ENCODE measurements at places on chromosomes 6 and 20.

- H3K36me3 ChIP-seq, result peaks cover 17% of the 10 kb centered on the region
- peaks cover 28% of the 10 kb centered on the region for H3K4me1 ChIP-seq
- peak overlapping the region; percentile 63 for H3K4me3 ChIP-seq
- H3K27me3 ChIP-seq, result no peaks in the 10 kb centered on the region
Measured at GRCh38 chr20:3042625-3043024, 797 bp upstream of the GNRH2 start.

GRCh38 chr6:56734335-56734734 lies 91.6 kb upstream of the DST start:
- no peak overlapping the region for H3K4me3 ChIP-seq
- no peaks in the 10 kb centered on the region for H3K36me3 ChIP-seq
- no peak overlapping the region for H3K27ac ChIP-seq
- DNase-seq, result no peak

- peaks cover 26% of the 10 kb centered on the region for H3K4me1 ChIP-seq
- H3K36me3 ChIP-seq, result no peaks in the 10 kb centered on the region
- H3K27me3 ChIP-seq, result no peaks in the 10 kb centered on the region
- H3K4me3 ChIP-seq, result no peak overlapping the region
Measured at GRCh38 chr6:25902071-25902470, 28.0 kb upstream of the SLC17A3 start.

GRCh38 chr6:17962436-17963031 lies 24.9 kb downstream of the KIF13A start:
- no peak overlapping the region for H3K27ac ChIP-seq
- no peak overlapping the region for H3K4me3 ChIP-seq
- no peak for DNase-seq
- H3K36me3 ChIP-seq, result no peaks in the 10 kb centered on the region

DNA sequence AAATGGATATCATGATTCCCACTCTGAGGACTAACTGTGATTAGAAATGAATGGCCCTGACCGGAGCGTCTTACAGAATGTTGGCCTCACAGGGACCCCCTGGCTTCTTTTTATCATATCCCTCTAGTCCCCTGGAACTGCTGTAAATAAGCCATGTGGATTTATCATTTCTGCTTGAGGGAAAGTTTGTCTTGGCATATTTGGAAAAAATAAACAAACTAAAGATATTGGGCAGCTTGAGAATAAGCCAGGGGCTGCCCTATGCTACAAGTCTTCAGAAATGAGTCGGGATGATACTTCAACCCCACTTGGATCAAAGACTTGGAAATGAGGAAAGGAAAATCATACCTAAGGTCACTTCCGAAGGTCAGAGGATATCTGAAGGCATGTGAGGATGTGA lies 179.1 kb downstream of the THBS2 start:
- no peaks in the 10 kb centered on the region for H3K36me3 ChIP-seq
- no peak overlapping the region for H3K4me3 ChIP-seq
- H3K27ac ChIP-seq, result no peak overlapping the region
- no peak for DNase-seq
- peaks cover 34% of the 10 kb centered on the region for H3K27me3 ChIP-seq

DNA sequence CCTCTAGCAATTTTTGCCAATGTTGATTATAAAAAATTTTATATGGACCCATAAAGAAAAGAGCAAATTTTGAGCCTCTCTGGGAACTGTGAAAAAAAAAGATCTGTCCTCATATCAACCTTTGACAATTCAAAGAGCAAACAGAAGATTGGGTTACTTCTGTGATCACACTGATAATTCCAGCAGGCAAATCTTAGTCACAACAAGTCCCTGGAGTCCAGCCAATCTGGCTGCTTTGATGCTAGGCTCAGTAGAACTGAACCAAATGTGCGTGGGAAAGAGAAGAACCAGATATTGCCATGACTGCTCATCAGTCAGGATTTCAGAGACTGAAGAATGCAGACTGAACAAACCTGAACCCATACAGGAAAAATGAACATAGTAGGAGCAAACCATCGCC lies 438.4 kb upstream of the FLRT3 start:
- no peaks in the 10 kb centered on the region for H3K27me3 ChIP-seq
- no peaks in the 10 kb centered on the region for H3K36me3 ChIP-seq
- DNase-seq, result no peak
- no peak overlapping the region for H3K4me3 ChIP-seq
- H3K27ac ChIP-seq, result no peak overlapping the region

DNA sequence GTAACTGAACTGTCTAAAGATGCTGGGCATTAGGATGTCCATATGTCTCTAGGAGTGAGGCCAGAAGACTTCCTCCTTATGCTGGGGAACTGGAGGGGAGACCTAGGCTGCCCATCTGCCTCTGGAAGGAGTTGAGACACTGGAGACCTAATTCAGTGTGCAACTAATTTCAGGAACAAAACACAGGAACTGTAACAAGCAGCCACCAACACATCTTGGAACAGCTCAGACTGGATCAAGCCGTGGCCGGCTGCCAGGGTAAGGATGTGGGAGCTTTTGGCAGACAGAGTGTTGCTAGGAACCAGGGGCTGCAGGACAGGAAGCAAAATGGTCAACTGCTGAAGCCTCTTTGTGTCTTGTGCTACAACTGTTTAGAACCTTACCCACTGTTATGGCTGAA lies 16.4 kb upstream of the MAS1 start:
- H3K27me3 ChIP-seq, result no peaks in the 10 kb centered on the region
- H3K27ac ChIP-seq, result no peak overlapping the region
- H3K36me3 ChIP-seq, result no peaks in the 10 kb centered on the region
- peaks cover 11% of the 10 kb centered on the region for H3K4me1 ChIP-seq

- no peak for DNase-seq
- peaks cover 7% of the 10 kb centered on the region for H3K27me3 ChIP-seq
- H3K36me3 ChIP-seq, result no peaks in the 10 kb centered on the region
- no peaks in the 10 kb centered on the region for H3K4me1 ChIP-seq
- no peak overlapping the region for H3K4me3 ChIP-seq
- no peak overlapping the region for H3K27ac ChIP-seq
Measured at GRCh38 chr20:21741266-21741665, 35.8 kb downstream of the PAX1 start.

- H3K27me3 ChIP-seq, result no peaks in the 10 kb centered on the region
- H3K27ac ChIP-seq, result no peak overlapping the region
- no peak for DNase-seq
- no peak overlapping the region for H3K4me3 ChIP-seq
- peaks cover 10% of the 10 kb centered on the region for H3K4me1 ChIP-seq
Measured at GRCh38 chr6:121694389-121694788, 258.9 kb downstream of the GJA1 start.

Measured in progenitor cell of endocrine pancreas (in vitro differentiated cells).